T-cell (primary cell): ENCODE measurements at places on chromosomes 7 and 10.

DNA sequence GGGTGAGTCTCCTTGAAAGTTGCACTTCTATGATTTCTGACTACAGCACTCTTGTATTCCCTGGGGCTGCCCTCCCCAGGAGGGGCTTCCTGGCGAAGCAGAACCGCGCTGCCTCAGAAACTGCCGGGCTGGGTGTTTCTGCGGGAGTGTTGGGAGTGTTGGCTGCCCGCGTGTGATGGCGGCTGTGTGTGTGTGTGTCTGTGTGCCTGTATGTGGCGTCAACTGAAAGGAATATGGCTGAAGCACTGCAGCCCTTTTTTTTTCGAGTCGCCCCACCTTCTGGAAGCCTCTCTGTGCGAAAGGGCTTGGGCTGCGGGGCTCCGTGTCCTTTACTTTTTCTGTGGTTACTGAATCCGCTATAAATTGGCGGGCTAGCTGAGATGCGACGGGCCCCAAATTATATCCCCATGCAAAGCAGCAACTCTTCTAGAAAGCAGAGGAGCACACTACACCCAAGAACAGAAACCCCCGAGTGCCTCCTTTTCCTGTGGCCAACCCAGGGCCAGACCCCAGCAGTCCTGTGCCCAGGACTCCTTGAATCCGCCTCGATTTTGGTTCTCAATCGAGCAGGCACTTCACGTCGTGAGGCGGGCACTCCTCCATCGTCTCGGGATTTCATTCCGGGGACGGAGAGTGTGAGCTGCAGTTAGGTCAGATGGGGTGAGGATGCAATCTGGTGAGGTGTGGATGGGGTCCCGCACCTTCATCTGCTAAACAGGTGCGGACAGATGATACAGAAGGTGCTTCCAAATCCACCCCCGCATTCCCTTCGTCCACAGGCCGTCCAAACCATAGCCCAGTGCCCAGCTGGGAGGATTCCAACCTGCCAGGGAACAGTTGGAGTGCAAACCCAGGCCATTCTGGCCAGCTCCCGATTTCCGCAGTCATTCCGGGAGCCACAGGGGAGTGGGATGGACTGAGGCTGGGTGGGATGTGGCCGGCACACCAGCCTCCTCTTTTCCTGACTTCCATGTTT lies 22.5 kb upstream of the ZNF273 start:
- no peak for DNase-seq

- DNase-seq, result no peak
These were observed 151.0 kb downstream of the CHCHD3 start for GRCh38 chr7:132930881-132931280.

- DNase-seq, result no peak
These were observed 612.1 kb downstream of the AUTS2 start for GRCh38 chr7:70210200-70210935.

GRCh38 chr7:124029396-124030188 lies 3.3 kb downstream of the TMEM229A start:
- no peak for DNase-seq

- DNase-seq, result no peak
These were observed 27.3 kb upstream of the PFKP start for GRCh38 chr10:3040069-3040468.
